ENCODE measurements at places on chromosomes 5 and 9.

- DNase-seq = no peak
Observed at GRCh38 chr5:115260248-115260647, 2.4 kb downstream of the PGGT1B start.

GRCh38 chr5:51383131-51384121 is at the start of gene ISL1:
Gene ISL1 (plus strand): TSS chr5:51383448. CDS start chr5:51383672, 224 bp downstream.
- no peak for DNase-seq

DNA sequence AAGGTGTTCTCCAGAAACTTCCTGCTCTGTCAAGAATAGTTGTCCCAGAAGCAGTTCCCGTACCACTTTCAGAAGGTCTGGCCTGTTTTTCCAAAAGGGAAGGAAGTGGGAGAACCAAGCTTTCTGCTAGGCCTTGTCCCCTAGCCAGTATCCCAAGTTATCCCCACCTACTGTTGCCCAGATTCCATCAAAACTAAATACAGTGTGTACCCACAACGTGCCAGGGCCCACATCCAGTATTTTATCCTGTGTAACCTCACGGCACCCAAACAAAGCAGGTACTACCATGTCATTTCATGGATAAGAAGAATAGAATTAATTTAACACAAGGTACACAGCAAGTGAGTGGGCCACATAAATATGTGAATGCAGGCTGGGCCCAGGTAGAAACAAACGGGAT is 126.2 kb downstream of the CDK5RAP2 start:
- no peak for DNase-seq

DNA sequence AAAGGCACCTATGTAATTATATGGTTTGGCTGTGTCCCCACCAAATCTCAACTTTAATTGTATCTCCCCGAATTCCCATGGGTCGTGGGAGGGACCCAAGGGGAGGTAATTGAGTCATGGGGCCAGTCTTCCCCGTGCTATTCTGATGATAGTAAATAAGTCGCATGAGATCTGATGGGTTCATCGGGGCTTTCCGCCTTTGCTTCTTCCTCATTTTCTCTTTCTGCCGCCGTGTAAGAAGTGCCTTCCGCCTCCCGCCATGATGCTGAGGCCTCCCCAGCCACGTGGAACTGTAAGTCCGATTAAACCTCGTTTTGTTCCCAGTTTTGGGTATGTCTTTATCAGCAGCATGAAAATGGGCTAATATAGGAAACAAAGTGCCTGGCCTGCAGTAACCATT is 56.6 kb downstream of the TSPAN17 start:
- no peak for DNase-seq

DNA sequence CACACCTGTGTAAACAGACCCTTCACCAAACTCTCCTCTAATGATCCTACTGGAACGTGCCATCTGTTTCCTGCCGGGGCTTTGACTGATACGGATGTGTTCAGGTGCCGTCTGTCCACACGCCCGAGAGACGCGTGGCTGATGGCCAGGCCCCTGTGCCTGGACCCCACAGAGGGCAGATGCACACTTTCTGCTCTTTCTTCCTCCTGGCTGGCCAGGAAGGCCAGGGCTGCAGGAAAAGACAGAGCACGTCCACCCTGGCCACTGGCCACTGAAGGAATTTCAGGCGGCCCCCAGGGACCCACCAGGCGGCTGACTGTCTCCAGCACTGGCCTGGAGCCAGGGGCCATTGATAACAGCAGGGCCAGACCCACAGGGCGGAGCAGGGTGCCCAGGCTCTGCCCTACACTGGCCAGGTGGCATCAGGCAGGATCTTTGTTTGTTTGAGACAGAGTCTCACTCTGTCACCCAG is 3.6 kb upstream of the ENG start:
- DNase-seq = no peak

DNA sequence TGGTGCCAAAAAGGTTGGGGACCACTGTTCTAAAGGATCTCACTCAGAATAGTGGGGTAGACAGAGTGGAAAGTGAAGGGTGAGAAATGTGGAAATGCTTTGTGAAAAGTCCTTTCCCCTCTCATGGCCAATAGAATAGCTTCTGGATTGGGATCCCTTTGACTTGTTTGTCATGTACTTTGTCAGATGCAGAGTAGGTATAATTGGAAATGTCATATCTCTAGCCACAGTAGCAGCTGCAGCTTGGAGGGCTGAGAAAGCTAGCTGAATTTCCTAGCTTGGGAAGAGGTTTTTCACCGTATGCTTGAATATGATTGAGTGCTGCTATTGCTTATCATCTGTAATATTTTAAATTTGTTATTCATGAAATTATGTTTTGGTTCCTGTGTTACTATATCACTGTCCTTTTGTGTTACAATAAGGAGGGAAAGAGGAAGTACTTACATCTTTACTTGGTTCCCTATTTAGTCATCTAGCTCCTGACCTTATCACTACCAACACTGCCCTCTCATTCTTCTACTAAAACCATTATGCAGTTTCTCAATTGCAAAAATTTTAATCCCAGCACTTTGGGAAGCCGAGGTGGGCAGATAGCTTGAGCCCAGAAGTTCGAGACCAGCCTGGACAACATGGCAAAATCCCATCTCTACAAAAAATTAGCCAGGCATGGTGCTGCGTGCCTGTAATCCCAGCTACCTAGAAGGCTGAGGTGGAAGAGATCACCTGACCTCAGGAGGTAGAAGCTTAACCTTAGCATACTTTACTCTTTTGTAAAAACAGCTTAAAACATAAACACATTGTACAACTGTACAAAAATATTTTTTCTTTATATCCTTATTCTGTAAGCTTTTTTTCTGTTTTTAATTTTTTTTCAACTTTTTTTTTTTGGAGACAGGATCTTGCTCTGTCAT is 12.4 kb downstream of the SLC30A5 start:
- DNase-seq = no peak

GRCh38 chr5:15676591-15676990 is 176.6 kb downstream of the FBXL7 start:
- no peak for DNase-seq

All from GM12864 (cell line).